Central memory CD4-positive, alpha-beta T cell (primary cell): ENCODE measurements at places on chromosomes 16 and 17.

- no peak for DNase-seq
These were observed 75.0 kb downstream of the TMEM132E start for GRCh38 chr17:34654276-34654880.

DNA sequence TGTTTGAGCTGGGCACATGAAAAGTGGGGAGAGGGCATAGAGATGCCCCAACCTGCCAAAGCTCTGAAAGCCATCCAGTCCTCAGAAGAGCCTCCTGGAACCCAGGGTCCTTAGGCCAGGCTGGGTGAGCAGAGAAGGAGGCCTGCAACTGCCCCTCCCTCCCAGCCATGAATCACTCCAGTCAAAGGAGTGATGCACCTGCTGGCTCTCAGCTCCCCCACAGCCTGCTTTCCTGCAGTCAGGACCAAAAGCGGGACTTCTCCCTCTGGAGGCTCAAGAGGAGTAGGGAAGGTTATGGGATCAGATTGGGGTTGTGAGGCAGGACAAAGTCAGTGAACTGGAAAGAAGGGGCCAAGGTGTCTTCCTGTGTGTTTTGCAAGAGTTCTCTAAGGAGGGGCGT, 145.6 kb downstream of the TMEM132E start:
- DNase-seq: no peak

DNA sequence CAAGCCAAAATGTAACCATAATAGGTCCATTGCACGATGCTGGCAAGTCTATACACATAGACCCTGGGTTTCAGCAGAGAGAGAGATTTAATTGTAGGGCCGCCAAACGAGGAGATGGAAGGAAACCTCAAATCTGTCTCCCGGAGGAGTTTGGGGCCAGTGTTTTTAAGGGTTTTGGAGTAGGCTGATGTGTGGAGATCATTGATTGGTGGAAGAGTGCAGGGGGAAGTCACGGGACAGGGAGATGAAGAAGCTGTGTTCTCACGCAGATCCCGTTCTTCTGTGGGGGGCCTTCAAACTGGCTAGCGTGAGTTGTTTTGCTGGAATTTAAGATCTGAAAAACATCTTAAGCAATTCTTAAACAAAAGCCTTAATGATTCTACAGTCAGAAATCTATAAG, 84.8 kb downstream of the KATNIP start:
- no peak for DNase-seq

DNA sequence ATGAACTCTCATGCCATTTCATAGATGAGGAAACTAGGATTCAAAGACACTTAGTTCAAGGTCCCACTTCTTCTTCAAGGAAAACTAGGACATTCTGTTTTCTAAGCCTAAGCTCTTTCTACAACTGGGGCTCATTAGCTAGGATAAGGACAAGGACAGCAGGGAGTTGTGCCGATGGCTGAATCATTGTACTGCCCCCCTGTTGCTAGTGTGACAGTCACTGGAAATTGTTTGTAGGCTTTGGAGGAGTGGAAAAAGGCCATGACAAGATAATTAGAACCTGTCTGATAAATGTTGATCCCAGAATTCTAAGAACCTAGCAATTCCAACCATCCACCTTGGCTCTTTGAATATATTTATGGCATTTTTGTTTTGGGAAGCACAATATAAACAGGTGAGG, 445.7 kb downstream of the CDH8 start:
- DNase-seq: no peak

DNA sequence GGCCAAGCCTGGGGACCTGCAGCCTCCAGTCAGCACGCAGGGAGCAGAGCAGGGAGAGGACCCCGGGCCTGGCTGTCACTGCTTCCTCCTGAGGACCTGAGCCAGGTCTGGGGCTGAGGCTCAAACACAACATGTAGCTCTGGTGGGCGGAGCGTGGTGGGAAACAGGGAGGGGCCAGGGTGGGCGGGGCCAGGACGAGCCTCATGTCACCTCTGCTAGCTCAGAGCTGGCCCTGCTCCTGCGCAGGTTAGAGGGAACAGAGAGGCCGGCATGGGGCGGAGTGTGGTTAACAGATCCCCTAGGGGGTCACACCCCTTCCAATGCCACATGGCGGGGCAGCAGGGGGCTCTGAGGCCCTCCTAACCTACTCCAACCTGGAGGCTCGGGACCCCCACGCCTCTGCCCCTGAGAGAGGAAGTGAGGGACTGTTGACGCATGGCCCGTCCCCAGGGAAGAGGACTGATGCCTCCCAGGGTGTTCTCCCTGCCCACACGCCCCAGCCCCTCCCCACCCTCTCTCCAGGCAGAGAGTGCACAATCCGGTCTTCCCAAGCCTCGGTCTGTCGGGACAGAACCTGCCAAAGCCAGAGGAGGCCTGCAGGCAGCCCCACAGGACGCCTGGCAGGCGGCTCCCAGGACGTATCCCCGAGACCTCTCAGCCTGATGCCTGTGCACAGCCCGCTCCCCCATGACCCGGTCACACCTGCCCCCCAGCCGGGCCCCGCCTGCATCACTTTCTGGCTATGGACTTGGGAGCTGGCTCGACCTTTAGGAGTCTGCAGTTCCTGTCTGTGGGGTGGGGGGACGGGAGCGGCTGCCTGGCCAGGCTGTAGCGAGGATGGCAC, 15.2 kb downstream of the PIEZO1 start:
- no peak for DNase-seq

DNA sequence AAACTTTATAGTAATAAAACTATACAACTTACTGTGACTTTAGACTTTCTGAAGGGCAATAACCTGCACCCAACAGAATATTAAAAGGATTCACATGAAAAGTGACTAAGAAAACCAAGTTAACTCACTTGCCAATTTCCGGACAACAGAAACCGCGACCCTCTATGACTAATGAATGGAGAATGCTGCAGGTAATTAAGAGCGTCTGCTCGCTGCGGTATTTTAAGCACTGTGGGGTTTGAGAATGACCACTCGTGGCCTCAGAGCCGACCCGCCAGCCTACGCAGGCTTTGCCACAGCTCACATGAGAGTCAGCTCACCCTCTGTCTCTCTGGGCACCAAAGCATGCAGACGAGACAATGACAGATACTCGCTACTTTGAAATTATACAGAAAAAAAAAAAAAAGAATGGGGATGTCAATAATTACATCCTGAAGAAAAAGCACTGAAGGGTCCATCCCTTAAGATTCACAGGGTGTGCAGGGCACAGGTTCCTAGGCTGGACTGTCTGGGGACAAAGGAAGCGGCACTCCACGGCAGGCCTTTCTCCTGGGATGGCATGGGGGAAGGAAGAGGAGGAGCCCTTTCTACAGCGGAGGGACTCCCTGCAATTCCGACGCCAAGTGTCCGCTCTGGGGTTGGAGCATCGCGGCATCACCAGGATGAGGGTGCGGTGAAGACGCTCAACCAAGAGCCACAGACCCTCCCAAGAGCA, 35.0 kb downstream of the ZCCHC14 start:
- no peak for DNase-seq

- peak; percentile 74 for DNase-seq
These were observed 40.9 kb downstream of the TMEM235 start for GRCh38 chr17:78272181-78272913.

DNA sequence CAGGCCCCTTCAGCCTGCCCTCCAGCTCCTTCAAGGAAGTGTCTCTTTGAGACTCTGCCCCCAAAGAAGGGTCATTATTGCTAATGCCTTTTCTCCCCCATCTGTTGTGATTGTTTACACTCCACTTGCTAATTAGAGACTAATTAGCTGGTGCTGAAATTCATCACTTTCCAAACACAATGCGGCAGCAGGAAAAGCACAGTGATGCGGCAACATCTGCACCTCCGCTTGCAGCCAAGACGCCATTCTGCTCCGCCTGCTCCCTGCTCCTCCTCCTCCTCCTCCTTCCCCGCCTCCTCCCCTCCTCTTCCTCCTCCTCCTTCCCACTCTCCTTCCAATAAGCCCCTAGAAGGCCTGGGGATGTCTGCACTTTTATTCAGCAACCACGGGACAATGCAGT, 110.5 kb downstream of the SDK2 start:
- DNase-seq: no peak

- DNase-seq: no peak
These were observed 211.2 kb downstream of the LGALS9B start for GRCh38 chr17:20256144-20256543.

GRCh38 chr16:67100569-67101310, 9.0 kb upstream of the PHAF1 start:
- no peak for DNase-seq

GRCh38 chr16:79932572-79932971, 332.0 kb upstream of the MAF start:
- DNase-seq: no peak

GRCh38 chr17:21511363-21512195, 135.4 kb downstream of the KCNJ12 start:
- DNase-seq: peak; percentile 40

DNA sequence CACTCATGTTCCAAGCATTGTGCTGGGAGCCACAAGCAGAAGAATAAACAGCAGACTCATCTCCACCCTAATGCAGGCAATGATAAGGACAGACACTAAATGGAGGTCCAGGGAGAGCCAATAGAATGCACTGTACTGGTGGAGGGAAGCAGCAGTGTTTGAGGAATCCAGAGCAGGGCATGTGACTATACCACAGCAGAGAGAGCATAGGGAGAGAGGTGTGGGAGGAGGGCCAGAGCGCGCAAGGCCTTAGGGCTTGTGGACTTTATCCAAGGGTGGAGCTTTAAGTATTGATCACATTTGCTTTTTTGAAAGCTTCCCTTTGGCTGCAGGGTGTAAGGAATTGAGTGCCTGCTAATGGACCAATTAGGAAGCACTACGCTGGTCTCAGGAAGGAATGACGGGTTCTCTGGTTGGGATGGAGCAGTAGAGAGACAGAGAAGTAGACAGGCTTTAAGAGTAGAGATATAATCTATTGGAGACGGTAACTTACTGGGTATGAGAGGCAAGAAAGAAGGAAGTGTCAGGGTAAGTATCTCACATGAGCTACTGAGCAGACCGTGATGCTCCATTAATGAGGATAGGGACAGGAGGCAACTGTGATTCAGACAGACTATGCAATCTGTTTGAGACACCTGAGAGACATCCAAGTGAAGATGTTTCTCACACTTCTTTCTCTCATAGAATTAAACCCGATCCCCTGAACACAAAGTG, 82.2 kb downstream of the MYO1D start:
- DNase-seq: no peak

GRCh38 chr17:28495635-28496034, 10.5 kb upstream of the FOXN1 start:
- DNase-seq: no peak

DNA sequence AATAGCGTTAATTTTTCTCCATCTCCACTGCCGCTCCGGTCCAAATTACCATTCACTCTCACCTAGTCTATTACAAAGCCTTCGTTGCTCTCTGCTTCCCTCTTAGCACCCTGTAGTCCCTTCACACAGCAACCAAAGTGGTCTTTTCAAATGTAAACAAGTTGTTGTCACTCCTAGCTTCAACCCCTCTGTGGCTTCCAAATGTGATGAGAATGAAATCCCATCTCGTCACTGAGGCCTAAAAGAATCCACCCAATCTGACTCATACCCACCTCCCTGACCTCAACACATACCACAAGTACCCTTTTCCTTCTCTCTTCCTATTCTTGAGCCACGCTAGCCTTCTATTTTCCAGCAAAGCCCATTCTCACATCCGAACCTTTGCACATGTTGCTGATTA, 2.2 kb upstream of the PELP1 start:
- DNase-seq: no peak

DNA sequence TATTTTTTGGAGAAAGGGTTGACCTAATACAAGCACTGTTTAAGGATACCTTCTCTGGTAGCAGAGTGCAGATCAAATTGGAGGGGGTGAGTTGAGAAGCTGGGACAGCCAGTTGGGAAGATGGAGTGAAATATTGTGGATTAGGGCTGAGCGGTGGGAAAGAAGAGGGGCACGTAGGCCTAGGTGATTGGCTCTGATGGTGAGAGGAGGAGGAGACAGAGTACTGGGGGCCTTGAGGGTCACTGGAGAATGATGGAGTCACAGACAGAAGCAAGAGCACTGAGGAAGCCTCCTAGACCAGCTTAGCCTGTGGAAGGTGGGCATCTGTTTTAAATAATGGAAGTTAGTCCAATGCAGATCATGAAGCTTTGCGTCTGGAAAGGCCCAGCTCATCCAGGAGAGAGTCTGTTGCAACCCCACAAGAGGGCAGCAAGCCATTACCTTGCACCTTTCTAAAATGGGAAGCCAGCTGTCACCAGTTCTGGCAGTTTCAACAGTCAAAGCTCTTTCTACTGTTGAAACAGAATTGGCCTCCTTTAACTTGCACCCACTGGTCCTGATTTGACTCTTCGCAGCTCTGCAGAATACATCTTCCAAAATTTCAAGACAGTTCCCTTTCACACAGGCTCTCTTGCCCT, 11.8 kb downstream of the SLC9A5 start:
- no peak for DNase-seq

DNA sequence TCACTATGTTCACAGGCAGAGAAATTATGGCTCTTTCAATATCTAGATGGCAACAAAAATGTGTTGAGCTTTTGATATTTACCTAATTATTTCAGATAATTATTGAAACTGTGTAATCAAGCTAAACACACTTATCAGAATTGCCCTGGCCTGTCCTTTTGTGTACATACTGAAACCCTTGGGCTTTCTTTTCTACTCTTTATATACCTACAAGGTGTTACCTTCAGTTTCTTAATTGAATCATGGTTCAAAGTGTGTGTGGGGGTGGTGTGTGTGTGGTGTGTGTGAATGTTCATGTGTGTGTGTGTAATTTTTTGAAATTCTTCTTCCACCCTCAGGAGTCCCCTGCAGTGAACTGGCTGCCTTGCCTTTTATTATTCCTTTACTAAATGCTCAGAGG, 506.8 kb upstream of the SOX9 start:
- DNase-seq: no peak

DNA sequence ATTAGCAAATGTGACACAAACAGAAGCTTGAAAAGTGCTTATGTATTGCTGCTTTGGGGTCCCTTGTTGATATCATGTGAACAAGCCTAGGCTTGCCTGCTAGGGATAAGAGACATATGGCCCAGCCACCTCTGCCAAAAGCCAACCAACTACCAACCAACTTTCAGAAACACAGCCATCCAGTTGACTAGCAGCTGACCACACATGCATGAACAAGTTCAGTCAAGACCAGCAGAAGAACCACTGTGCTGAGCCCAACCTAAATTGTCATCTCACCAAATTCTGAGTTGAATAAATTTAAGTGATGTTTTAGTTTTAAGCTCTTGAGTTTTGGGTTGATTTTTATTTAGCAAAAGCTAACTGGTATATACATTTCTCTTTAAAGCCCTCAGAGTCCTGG, 3.5 kb downstream of the ERN2 start:
- DNase-seq: no peak

DNA sequence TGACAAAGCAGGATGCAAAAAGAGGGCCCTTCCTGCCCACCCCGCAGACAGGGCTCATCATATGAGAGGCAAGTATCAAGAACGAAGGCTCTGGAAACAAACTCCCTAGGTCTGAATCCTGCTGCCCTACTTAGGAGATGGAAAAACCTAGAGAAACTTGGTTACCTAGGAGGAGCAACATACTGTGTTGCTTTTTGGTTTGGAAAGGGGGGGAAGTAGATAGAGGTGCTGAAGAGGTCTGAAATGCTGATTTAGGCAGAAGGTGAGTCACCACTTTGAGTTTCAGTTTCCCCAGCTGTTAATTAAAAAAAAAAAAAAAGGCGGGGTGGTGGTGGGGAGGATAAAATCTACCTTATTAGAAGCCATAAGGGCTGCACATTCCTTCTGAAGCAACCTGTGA, 1.5 kb downstream of the N4BP1 start:
- DNase-seq: peak; percentile 61

- peak; percentile 62 for DNase-seq
These were observed 25.1 kb downstream of the KSR1 start for GRCh38 chr17:27481327-27481726.
